Kidney glomerular epithelial cell (primary cell): ENCODE measurements at places on chromosomes 2 and 18.
A peak's percentile ranks its signal among the peaks of the same experiment; 100 is the strongest.

DNA sequence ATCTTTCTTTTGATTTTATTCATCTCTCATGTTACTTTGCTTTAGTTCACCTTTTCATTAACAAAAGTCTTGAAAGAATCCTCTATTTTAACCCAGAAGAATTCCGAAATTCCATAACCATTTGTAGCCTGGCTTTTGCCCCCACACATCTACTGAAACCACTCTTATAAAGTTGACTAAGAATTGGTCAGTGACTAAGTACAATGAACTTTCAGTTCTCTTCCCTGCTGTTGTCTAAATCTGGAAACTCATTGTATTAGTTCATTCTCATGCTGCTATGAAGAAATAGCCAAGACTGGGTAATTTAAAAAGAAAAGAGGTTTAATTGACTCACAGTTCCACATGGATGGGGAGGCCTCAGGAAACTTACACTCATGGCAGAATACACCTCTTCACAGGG lies 49.9 kb upstream of the PNPT1 start:
- DNase-seq, result peak; percentile 4

GRCh38 chr2:202109139-202109736 lies 36.2 kb downstream of the KIAA2012 start:
- DNase-seq, result no peak

GRCh38 chr18:23684515-23685197 lies 4.6 kb upstream of the LAMA3 start:
- peak; percentile 96 for DNase-seq

GRCh38 chr18:48419277-48420022 lies 10.3 kb upstream of the ZBTB7C start:
- DNase-seq, result no peak

DNA sequence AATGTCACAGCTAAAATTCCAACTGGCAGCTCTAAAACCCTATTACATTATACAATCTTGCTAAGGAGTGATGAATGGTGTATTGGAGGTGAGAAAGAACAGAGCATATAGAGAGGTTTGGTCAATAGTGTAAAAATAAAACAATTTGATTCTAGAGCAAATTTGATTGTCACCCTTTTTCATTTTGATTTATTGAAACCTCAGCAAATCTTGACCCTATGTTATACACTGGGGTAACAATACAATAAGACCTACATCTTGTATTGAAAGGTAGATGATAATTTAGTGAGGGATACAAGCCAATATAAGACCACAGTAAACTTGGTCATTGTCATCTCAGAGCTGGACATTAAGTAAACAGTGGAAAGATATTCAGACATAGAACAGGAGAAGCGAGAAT lies 671.9 kb downstream of the IRS1 start:
- DNase-seq, result no peak

DNA sequence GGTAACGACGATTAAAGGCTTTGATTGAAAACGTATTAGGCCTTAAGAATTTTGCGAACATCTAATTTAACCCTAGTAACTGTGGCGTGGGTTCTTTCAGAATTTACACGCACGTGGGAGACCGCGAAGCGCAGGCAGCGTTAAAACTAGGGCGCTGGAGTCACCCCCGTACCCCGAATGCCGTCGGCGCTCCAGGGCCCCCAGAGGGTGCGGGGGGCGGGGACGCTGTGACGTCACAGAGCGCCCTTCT lies 673 bp upstream of the SMCHD1 start:
- no peak for DNase-seq

GRCh38 chr2:127771756-127772155 lies 39.2 kb downstream of the WDR33 start:
- no peak for DNase-seq

- no peak for DNase-seq
Measured at GRCh38 chr2:55088400-55088799, 38.1 kb upstream of the RTN4 start.

- DNase-seq, result no peak
Measured at GRCh38 chr2:159004849-159005248, 36.4 kb downstream of the TANC1 start.

GRCh38 chr2:64847930-64848329 lies 141.3 kb upstream of the SLC1A4 start:
- no peak for DNase-seq

DNA sequence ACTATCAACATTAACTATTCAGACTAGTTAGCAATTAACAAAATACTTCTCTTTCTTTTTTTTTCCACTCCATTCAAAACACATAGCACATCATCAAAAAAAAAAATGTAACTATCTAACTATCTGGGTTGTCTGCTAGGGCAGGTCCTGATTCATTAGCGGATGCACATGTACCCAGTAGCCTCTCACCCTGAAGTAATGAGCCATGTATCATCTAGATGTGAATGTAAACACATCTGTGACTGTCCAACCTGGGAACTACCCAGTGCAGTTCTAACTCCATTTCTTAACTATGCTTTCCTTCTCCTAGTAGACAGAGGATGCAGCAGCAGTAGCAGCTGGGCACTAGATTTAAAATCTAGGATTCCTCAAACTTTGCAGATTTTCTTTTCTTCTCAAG lies 183.1 kb upstream of the PIK3C3 start:
- DNase-seq, result no peak

DNA sequence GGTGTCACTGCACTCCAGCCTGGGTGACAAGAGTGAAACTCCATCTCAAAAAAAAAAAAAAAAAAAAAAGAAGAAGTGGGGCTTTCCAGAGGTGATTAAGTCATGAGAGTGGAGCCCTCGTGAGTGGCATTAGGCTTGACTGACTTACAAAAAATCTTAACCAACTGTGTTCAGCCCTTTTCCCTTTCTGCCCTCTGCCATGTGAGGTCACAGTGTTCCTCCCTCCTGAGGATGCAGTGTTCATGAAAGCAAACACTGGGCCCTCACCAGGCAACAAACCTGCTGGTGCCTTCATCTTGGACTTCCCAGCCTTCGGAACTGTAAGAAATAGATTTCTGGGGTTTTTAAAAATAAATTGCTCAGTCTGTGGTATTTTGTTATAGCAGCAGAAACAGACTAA lies 37.0 kb upstream of the METTL21A start:
- no peak for DNase-seq

- DNase-seq, result no peak
Measured at GRCh38 chr2:241759067-241759807, 17.4 kb upstream of the GAL3ST2 start.

DNA sequence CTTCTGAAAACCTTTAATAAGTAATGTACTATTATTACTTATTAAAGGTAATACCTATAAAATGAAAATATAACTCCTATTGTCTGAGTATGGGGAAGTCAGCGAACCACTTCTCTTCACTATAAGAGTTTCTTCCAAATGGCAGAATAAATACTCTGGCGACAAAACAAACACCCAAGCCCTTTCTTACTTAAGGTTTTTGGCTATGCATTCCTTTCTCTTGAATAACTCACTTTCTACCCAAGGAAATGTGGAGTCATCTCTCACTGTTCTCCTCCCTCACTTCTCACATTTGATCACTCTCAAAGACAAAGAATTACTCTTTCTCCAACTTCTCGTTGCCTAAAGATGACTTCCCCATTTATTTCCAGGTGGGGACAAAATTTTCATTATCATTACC lies 816.8 kb upstream of the CRIM1 start:
- no peak for DNase-seq

DNA sequence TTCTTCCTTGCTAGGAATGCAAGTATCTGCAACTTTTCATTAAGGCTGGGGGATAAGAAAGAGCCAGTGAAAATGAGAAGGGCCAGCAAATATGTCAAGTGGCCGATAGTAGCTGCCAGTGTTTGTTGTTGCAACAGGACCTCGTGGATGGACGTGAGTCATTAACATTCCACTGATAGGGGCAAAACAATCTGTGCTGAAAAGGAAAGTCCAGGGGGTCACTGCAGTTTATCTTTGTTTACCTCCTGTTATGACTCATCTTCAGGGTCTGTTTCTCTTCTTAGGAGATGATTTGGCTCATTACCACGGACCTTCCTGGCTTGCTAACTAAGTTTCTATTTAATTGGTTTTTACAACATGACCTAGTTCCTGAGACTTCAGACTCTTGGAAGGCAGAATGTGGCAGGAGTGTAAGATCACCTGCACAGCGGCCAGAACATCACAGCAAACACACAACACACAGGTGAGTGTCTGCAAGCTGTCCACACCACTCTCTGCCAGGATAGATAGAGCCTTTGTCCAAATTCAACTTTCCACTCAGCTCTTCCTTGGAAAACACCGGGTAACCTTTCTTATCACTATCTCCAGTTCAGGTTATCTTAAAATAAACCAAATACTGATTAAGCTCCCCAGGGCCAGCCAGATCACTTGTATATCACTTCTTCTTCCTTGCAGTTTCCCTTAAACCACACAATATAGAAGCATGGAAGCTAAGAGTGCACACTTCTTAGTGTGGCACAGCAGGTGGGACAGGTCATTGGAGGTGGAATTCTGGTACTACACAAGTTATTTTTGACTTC lies 157.5 kb upstream of the LMAN1 start:
- peak; percentile 85 for DNase-seq

DNA sequence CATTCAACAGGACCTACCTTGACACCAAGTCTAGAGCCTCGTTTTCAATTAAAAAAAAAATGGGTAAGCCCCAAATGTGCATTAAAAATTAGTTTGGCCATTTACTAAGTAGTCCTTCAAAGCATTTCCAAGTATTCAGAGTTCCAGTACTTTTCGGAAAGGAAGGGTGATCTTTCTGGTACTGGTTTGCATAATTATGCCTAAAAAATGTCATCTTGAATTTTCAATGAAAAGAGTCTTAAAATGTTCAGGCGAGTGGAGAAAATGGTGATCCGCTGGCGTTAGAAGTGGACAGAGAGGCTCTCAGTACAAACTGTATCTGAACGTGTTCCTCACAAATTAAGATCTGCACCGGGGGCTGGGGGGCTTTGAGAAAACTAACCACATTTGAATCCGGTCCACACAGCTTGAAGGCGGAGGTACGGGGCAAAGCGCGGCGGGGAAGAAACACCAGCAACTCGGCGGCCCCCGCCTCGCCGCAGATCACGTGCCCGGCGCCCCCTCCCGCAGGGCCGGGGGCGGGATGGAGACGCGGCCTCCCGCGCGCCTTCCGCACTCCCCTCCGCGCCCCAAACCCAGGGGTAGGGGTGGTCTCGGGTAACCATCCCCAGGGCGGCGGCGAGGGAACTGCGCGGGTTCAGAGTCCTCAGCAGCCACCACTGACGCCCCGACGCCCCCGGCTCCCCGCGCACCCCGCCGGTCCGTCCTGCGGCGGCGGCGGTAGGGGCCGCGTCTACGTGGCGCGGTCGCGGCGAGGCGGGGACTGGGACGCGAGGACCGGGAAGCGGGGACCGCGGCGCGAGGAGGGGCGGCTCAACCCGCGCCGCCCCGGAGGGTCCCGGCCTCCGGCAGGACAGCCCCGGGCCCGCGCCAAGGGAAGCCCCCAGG lies 564 bp downstream of the LPIN2 start:
- DNase-seq, result no peak

- DNase-seq, result no peak
Measured at GRCh38 chr2:229447227-229447626, 176.1 kb upstream of the PID1 start.

DNA sequence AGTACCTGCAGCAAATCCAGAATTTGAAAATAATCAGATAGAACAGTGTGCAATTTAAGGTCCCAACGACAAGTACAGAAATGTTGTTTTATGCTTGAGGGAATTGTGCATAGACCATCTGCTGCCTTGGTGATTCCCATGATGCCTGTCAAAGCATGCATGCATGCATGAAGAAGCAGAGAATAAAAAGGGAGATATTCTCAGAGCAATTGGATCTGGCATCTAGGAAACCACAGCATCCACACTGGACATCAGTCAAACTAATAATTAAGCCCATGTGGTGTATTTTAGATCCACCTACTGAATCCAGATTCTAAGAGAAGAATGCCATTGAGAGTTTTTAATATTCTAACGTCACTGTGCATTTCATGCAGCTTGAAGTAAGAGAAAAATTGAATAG lies 361.2 kb downstream of the FSIP2 start:
- DNase-seq, result peak; percentile 2

DNA sequence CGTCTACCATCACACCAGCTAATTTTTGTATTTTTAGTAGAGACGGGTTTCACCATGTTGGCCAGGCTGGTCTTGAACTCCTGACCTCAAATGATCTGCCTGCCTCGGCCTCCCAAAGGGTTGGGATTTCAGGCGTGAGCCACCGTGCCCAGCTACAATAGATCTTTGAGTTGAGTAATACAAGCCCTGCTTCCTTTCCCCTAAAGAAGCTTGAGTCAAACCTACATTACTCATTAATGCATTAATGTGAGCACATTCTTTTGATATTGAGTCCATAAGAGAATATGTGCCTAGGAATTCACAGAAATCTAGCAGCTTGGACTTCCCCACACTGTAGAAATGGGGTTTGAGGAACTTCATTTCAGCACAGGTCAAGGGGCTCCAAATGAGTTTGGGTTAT lies 39.6 kb downstream of the PSMG2 start:
- DNase-seq, result no peak

- DNase-seq, result peak; percentile 5
Measured at GRCh38 chr2:147182260-147182659, 662.6 kb upstream of the ACVR2A start.

GRCh38 chr2:171136024-171136423 lies 24.7 kb downstream of the TLK1 start:
- DNase-seq, result no peak

- DNase-seq, result no peak
Measured at GRCh38 chr2:241567776-241568175, 9.2 kb downstream of the BOK start.

DNA sequence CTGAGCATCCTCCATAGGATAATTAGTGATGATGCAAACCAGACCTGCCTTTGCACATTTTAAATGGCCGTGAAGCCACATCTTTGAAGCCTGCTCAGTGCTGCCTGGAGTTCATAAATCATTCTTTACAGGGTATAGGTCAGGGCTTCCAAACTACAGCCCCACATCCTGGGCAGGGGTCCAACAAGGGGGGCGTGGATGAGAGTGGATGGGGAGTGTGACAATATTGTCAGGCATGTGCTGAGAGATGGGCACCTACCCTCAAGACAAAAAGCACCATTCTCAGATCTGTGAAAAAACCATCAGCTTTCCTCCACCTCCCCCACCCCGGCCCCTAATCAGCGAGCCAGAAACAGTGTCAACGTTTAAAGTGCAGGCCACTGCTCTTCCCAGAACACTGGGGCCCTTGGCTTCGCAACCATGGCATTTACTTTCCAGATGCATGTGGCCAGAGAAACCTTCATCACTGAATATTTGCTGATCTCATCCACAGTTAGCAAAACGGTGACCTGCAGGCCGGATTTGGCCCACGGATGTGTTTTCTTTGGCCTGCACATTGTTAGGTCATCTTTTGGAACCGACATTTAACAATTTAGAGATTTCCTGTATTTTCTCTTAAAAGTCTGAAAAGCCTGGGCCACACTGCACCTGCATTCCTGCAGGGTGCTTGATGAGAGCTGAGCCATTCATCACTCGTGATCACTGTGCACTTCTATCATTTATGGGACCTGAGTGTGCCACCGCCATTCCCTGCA lies 130.7 kb downstream of the ANKRD44 start:
- DNase-seq, result peak; percentile 25

- no peak for DNase-seq
Measured at GRCh38 chr2:74146929-74147726, 584 bp downstream of the BOLA3 start.

GRCh38 chr18:79912409-79912991 lies 39.0 kb downstream of the SLC66A2 start:
- no peak for DNase-seq
